Stimulated activated CD8-positive, alpha-beta memory T cell treated with anti-CD3 and anti-CD28 coated beads, Interleukin-7, amount 100 ng/mL, for 4 hours (primary cell): ENCODE measurements at places on chromosomes 11 and 22.

DNA sequence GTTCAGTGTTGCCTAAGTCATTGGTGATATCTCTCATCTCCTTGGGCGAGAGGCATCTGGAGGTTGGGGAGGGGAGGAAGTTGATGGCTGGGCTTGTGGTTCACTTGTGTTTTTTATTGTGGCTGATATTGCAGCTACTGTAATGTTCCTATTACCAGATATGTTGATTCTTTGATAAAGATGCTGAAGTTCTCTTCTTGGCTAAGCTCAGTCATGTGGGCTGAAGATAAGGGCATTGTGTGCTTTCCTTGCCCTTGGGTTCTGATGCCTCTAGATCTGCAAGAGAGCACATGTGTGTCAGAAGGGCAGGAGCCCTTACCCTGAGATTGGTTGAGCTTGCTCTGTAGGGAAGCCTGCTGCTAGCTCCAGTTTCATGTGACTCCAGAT, 12.0 kb downstream of the STX3 start:
- DNase-seq = no peak

DNA sequence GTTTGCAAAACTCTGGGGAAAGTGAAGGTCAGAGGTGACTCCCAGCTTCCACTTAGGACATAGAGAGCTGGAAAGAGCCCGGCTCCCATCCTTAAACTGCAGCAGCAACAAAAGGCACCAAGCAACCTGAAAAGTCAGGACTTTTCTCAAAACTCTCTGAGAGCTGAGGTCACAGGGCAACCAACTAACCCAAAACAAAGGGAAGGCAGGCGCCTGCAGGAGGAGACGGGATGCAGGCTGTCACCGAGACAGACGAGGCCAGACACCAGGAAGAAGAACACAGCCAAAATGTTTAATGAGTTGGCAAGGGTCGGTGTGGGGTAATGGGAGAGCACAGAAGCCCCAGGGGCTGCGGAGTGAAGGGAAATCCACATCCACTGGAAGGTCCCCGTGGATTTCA, 19.9 kb downstream of the ASCL2 start:
- DNase-seq = no peak

DNA sequence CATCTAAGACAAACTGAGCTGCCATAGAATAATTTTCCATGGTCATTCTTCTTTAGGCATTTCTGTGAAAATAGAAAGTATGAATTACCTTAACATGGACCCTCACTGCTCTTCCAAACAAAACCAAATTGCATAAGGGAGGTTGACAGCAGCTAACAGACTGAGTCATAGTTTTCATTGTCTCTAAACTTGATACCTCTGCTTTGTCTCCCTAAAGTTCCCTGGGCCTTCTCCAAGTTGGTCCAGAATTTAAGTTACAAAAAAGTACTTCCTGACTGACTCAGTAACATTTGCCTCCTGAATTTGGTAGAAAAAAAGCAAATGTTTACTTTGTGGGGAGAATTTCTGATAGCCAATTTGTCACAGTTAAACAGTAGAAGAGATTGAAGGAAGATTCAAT, 3.0 kb downstream of the OR8D1 start:
- no peak for DNase-seq

GRCh38 chr11:7019500-7020182, 505 bp downstream of the ZNF214 start:
- DNase-seq = no peak

DNA sequence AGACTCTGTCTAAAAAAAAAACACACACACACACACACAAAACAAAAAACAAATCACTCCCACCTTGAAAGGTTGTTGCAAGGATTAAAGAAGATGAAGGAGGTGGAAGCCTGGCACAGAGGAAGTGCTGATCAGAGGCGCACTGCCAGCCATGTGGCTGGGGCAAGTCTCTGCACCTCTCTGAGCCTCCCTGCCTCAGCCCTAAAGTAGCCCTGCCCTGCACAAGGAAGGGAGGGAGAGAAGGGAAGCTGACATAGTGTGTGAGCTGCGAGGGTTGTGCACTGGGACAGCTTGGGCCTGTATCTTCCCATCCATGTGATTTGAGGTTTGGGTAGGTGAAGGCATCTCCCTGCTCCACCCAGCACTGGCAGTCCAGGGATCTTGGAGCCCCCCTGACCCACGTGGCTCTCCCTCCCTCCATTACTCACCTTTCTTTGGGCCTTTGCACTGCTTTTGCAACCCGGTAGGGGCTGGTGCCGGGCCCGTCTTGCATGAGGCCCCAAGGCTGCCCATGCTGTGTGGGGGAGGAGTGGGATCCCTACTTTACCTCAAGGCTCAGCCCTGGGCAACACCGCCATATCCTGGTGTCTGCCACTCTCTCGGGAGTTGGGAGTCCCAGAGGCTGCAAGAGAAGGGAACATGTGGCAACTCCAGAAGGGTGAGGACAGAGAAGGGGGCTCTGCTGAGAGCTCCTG, 30.5 kb downstream of the IFT27 start:
- no peak for DNase-seq

GRCh38 chr11:14643697-14644225, at the start of gene PDE3B:
Gene PDE3B (plus strand): TSS chr11:14643804. CDS start chr11:14644076, 272 bp downstream.
- DNase-seq = no peak
